ENCODE measurements at places on chromosomes 12 and 14. TPM values are rescaled to one million over a fixed set of nuclear protein-coding genes. Genes with fewer than 3 reads are reported as not detected.

Gene FAM186B
- 0.63 TPM for total RNA-seq

Gene TC2N
- 2.6 TPM for total RNA-seq

Gene GALNT9
- not detected for total RNA-seq

Gene NTF3
- 0.62 TPM for total RNA-seq

Gene EID3
- total RNA-seq: 0.99 TPM

Gene NR2C1
- total RNA-seq: 26.6 TPM

Gene OR10G3
- not detected for total RNA-seq

Gene TEX22
- total RNA-seq: not detected

Gene EIF2S3B
- total RNA-seq: 0.24 TPM

Gene TAS2R20
- total RNA-seq: 0.21 TPM

Gene E2F7
- 0.76 TPM for total RNA-seq

Gene GPRC5D
- total RNA-seq: not detected

GRCh38 chr14:84351646-84352045 lies 1178.3 kb upstream of the FLRT2 start:
- no peak for DNase-seq

- DNase-seq: no peak
Measured at GRCh38 chr14:81737938-81738337, 204.3 kb upstream of the SEL1L start.

- no peak for DNase-seq
Measured at GRCh38 chr14:55446833-55447232, 6.4 kb upstream of the TBPL2 start.

GRCh38 chr12:65695113-65695865 lies 129.0 kb upstream of the HMGA2 start:
- DNase-seq: peak; percentile 14

- DNase-seq: no peak
Measured at GRCh38 chr14:79856381-79856780, 354.9 kb downstream of the DIO2 start.

DNA sequence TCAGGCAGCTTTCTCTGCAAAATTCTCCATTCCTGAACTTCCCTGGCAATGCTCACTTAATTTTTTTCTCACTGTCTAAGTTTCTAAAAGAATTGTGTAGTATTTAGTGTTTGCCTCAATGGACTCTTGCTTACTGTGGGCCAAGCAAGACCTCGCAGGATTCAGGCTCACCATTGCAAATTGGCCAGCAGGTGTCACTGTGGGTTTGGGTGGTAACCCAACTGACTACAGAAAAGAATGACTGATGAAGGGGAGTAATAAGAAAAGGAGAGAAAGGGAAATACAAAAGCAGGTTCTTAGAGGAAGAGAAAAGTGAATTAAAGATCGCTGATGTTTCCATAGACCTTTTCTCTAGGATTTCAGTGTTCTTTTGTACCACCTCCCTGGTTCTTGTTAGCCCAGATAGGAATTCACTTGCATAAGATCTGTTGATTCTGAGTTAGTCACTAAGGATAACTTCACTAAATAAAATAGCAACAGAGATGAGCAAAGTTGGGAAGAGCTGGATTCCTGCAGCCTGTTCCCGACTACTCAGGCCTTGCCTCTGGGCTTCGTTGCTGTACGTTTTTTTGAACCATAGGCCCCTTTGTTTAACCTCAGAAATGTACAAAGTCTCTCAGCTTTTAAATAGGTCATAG lies 386.5 kb upstream of the DDHD1 start:
- DNase-seq: peak; percentile 77

GRCh38 chr14:52315355-52315718 lies 1.2 kb downstream of the PTGER2 start:
- no peak for DNase-seq

DNA sequence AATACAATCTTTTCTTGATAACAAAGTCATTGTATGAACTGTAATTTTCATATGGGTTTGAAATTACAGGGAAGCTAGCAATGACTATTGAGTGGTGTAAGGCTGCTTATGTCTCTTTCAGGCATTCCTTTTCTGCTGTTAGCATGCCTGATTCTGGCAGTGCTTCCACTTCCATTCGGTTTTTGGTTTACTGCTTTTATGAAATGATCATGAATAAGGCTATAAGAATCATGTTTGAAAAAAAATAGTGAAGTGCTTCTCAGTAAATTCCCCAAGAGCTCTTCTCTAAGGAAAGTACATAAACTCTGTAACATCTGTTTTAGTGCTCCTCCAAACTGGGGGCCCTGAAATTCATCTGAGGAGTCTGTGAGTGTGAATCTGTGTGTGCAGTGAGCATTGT lies 434.0 kb upstream of the RGS6 start:
- DNase-seq: no peak

GRCh38 chr12:62629971-62630739 lies 163.5 kb downstream of the MON2 start:
- DNase-seq: no peak

- DNase-seq: no peak
Measured at GRCh38 chr12:26863515-26863914, 30.5 kb upstream of the ITPR2 start.

DNA sequence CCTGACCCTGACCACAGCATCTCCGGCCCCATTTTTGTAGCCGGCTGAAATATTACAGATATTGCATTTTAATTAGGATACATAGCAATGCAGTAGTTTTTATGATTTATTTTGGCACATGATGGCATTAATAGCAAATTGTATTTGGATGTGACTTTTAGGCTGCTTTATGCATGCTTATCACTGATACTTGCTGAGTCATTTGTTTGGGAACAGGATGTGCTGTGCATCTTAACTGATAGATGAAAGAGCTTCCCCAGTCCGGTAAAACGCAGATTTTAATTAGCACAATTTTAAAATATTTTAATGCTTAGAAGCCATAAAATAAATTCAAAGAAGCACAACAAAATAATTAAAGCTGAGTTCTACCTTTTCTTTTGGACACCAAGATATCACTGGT lies 90.7 kb downstream of the OTOGL start:
- DNase-seq: no peak

DNA sequence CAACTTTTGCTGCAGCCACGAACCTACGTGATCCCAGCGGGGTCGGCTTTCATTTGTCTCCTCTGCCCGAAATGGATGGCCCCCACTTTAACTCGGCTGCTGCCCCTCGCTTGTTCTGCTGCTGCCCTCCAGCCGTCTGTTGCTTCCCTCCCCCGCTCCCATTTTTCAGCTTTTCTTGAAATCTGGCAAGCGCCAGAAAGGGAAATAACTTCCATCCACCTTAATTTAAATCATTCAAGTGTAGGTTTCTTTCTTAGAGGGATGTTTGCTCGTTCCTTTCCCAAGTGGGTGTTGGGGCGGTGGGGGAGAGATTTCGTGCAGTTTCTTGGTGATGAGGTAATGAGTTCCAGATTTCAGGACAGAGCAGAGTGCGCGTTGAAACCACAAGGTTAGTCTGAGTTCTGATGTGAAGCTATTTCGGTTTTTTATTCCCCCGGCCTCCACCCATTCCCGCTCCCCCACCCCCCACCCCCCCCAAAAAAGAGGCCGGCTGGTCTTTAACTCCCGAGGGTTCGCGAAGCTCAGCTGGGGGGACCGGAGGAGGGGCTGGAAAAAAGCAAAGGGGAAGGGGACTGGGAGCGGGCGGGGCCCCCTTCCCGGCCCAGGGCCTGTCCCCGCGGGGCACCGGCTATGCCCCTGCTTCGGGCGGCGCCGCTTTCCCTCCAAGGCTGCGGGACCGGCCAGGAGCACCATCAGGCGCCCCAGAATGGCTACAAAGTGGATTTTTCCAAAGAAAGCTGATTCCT lies 2.2 kb upstream of the ZFP36L1 start:
- DNase-seq: no peak

- no peak for DNase-seq
Measured at GRCh38 chr14:65703521-65703920, 291.0 kb downstream of the FUT8 start.

GRCh38 chr12:104282109-104282508 lies 21.4 kb upstream of the EID3 start:
- DNase-seq: no peak

DNA sequence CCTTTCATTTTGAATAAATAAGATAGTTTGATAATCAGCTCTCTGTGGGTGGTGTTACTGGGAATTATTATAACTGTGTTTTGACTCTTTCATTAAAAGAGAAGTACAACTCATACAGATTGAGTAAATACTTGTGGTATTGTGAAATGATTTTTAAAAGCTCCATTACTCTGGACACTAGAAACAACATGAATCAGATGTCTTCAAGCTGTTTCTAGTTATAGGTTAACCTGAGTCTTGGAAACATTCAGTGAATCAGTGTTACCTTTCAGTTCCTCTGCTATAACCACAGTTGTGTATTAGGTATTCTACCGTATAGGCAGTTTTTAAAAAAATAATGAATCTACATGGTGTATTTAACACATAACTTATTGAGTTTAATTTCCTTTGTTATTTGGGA lies 128.4 kb upstream of the SSTR1 start:
- DNase-seq: no peak

- DNase-seq: no peak
Measured at GRCh38 chr12:12719496-12719895, 2.3 kb downstream of the CDKN1B start.

All from psoas muscle (tissue), 8 donors.